ENCODE measurements at places on chromosomes 7 and 10.

GRCh38 chr10:110619514-110620397, 24.4 kb upstream of the RBM20 start:
- no peak for DNase-seq

DNA sequence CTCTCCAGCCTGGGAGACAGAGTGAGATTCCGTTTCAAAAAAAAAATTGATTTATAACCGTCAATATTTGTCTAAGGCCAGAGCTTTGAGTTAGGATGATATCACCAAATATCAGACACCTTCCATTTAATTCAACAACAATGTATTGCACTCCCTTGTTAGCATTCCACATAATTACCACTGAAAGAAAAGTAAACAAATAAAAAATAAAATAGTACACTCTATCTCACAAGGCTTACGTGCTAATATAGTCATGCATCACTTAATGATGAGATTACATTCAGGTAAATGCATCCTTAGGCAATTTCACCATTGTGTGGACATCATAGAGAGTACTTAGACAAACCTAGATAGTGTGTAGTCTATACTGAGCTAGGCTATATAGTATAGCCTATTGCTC, 127.6 kb upstream of the RHOBTB1 start:
- no peak for DNase-seq

- DNase-seq, result no peak
These were observed 32.8 kb downstream of the CPED1 start for GRCh38 chr7:121020989-121021969.

DNA sequence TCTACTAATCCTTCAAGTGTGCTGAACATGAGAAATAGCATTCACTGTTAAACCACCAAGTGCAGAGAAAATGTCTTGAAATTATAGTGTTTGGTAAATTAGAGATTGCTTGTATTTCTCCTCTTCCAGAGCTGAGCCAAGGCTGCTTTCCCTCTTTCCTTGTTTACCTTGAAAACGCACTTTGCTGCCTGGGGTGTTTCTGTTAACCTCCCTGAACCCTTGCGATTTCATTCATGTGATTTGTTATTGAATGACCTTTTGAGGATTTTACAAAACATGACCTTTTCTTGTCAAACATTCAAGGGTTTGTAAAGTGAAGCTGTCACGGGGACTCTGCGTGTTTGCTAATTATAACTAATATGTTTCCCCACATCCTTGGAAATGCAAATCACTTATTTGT, 169.4 kb downstream of the LRMDA start:
- DNase-seq, result no peak

DNA sequence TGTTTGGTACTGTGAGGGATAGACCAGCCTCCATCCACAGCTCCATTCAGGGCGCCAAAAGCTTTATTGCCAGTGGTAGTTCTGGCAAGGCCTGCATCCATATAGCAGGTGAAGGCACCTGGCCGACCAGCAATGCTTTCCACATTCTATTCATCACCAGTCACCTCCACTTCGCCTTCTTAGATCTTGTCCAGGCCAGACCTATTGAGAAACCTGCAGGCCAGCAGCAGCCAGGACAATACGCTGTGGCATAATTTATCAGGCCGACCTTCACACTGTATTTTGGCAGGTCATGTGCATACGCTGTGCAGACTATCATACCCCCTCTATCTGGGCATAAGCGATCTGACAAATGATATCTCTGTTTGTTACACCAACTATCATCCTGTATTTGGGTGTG, 15.2 kb upstream of the KNDC1 start:
- no peak for DNase-seq

DNA sequence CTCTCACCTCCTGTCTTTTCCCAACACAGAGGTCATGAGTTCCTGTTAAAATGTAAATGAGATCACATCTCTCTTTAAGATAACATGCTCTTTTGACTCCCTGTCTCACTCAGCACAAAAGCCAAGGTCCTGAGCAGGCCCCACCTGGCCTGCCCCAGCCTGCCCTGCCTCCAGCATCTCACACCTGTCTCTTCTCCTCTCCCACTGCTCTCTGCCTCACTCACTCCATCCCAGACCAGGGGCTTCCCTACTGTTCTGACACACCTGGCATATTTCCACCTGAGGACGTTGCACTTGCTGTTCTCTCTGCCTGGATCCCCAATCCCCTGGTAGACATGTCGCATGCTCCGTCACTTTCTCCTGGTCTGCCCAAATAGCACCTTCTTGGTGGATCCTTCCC, 285.0 kb upstream of the ZMIZ1 start:
- no peak for DNase-seq
